Transverse colon (tissue), 4 donors: ENCODE measurements at places on chromosomes 6 and 20. TPM values are rescaled to one million over a fixed set of nuclear protein-coding genes. Genes with fewer than 3 reads are reported as not detected.

DNA sequence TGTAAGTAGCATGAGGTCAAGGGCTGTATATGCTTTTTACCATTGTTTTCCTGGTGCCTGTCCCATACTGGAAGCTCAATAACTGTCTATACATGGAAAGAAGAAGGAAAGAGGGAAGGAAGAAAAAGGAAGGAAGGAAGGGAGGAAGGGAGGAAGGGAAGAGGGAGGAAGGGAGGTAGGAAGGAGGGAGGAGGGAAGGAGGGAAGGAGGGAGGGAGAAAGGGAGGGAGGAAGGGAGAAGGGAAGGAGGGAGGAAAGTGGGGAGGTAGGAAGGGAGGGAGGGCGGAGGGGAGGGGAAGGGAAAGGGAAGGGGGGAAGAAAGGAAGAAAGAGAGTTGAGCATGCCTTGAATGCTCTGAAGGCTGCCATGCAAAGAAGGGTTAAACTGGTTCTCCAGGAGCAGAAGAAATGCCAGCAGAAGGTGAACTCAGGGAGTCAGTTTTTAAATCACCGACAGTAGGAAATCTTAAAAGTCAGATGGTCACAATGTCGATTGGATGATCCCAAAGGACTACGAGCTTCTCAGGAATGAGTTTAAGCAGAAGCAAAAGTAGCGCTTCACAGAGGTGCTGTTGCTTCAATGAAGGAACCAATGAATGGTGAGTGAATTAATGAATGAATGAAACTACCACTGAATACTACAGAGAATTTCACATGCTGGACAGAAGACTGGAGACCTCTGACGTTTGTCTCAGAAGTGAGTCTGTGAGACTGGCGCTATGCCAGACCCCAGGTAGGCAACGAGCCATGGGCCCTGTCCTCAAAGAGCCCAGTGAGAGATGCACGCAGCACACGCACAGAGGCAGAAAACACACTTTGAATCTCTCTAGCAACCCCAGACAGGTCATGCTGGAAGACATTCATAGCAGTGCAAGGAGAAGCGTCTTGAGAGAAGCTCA lies 117.6 kb downstream of the MRPL14 start:
- no peaks in the 10 kb centered on the region for H3K27me3 ChIP-seq
- H3K27ac ChIP-seq, result no peak overlapping the region
- H3K4me1 ChIP-seq, result no peaks in the 10 kb centered on the region
- H3K36me3 ChIP-seq, result no peaks in the 10 kb centered on the region

- no peak for DNase-seq
- no peak overlapping the region for H3K4me3 ChIP-seq
- H3K27ac ChIP-seq, result no peak overlapping the region
- H3K27me3 ChIP-seq, result no peaks in the 10 kb centered on the region
Measured at GRCh38 chr20:51416532-51417249, 125.8 kb downstream of the NFATC2 start.

DNA sequence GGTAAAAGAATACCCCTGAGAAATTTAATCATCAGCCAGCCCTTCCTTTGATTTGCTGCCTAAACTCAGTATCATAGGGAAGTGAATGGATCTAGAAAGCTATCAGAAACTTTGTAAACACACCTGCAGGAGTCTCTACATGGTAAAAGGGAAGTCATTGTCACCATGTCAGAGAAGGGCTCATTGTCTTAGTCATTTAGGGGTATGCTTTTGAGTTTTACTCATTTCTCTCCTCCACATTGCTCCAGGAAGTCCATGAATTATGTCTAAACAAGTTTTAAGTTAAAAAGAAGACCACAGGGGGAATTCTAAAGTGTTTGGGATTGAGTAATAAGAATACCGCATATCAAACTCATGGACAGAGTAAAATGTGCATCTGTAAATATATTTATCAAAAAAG lies 2.5 kb downstream of the SLC17A1 start:
- no peak overlapping the region for H3K4me3 ChIP-seq
- H3K27ac ChIP-seq, result no peak overlapping the region
- H3K36me3 ChIP-seq, result no peaks in the 10 kb centered on the region
- no peaks in the 10 kb centered on the region for H3K4me1 ChIP-seq

DNA sequence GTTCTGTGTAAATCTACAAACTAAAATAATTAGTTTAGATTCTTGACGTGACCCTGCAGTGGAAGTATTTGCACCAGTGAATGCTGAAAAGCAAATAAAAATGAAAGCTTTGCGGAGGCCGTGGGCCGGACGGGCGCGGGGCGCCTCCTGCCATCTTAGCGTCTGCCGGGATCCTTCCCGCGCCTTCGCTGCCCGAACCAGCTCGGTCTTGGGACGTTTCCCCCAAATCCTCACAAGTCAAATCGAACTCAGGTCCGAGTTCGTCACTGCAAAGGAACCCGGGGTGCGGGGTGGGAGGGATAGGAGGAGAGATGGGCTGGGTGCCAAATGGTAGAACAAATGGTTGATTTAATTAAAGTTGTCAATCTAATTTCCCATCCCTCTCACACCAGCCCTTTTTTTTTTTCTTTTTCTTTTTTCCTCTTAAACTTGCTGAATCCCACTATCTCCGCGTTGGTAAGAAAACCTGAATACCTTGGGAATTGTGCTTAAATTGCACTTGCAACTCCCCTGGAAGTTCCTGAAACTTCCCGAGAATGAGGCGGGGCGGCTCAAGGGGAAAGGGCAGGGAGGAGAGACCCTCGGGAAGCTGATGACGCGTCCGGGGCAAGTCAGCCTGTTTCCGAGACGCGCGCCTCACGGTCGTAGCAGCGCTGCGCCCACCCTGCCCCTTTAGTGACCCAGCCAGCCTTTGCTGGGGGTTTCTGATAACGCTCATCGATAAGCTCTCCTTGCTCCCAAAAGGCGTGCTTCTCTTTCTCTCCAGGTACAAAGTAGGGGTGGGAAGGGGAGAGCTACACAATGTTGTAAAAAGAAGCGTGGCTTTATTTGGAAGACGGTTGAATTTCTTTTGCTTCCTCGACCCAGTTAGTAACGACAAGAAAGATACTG lies 1.8 kb downstream of the GJA1 start:
- DNase-seq, result peak; percentile 14
- peak overlapping the region; percentile 53 for H3K27ac ChIP-seq
- H3K4me1 ChIP-seq, result peaks cover 14% of the 10 kb centered on the region
- peak overlapping the region; percentile 38 for H3K4me3 ChIP-seq
- H3K36me3 ChIP-seq, result no peaks in the 10 kb centered on the region

GRCh38 chr20:416950-417800 lies 9.1 kb downstream of the RBCK1 start:
- H3K4me3 ChIP-seq, result no peak overlapping the region
- no peaks in the 10 kb centered on the region for H3K27me3 ChIP-seq
- no peaks in the 10 kb centered on the region for H3K36me3 ChIP-seq
- no peak for DNase-seq

GRCh38 chr20:46963196-46963529 lies 68.5 kb downstream of the EYA2 start:
- no peak overlapping the region for H3K4me3 ChIP-seq
- no peaks in the 10 kb centered on the region for H3K4me1 ChIP-seq
- no peaks in the 10 kb centered on the region for H3K36me3 ChIP-seq
- no peaks in the 10 kb centered on the region for H3K27me3 ChIP-seq

Gene AVP
- total RNA-seq, result not detected

- no peak overlapping the region for H3K27ac ChIP-seq
- no peaks in the 10 kb centered on the region for H3K4me1 ChIP-seq
- DNase-seq, result no peak
- no peaks in the 10 kb centered on the region for H3K36me3 ChIP-seq
Measured at GRCh38 chr6:133396233-133396983, 155.3 kb downstream of the EYA4 start.

GRCh38 chr6:163416557-163417253 lies 2.2 kb downstream of the QKI start:
- peaks cover 11% of the 10 kb centered on the region for H3K4me1 ChIP-seq
- H3K4me3 ChIP-seq, result peak overlapping the region; percentile 57
- peak overlapping the region; percentile 95 for H3K27ac ChIP-seq
- peaks cover 76% of the 10 kb centered on the region for H3K27me3 ChIP-seq
- H3K36me3 ChIP-seq, result no peaks in the 10 kb centered on the region

Gene SAPCD1
- not detected for total RNA-seq

GRCh38 chr6:108942556-108943492 lies 94.6 kb downstream of the ARMC2 start:
- peaks cover 49% of the 10 kb centered on the region for H3K4me1 ChIP-seq
- H3K27me3 ChIP-seq, result no peaks in the 10 kb centered on the region
- H3K4me3 ChIP-seq, result no peak overlapping the region
- no peak for DNase-seq
- peak overlapping the region; percentile 86 for H3K27ac ChIP-seq

Gene BMP7
- total RNA-seq, result 1.5 TPM

Gene SRC
- 155 TPM for total RNA-seq

Gene RBM24
- not detected for total RNA-seq

GRCh38 chr6:112800916-112801315 lies 453.8 kb downstream of the RFPL4B start:
- H3K36me3 ChIP-seq, result no peaks in the 10 kb centered on the region
- DNase-seq, result no peak
- no peak overlapping the region for H3K4me3 ChIP-seq
- no peaks in the 10 kb centered on the region for H3K4me1 ChIP-seq
- H3K27ac ChIP-seq, result no peak overlapping the region

Gene SLC17A3
- not detected for total RNA-seq

DNA sequence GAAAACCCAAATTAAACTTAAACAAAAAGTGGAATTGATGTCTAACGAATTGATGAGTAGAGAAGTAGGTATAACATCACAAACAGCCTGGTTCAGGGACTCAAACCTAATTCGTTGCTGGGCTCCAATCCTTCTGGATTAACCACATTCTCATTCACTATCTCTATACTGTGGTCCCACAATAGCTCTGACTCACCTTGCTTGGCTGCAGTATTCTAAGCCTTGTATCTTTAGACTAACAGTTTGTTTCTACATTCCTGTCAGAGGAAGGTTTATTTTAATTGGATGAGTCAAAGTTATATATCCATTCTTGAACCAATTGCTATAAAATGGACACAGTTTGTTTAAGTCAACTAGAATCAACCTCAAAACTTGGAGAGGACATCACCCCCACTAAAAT lies 530.5 kb upstream of the PTCHD4 start:
- H3K27ac ChIP-seq, result no peak overlapping the region
- no peak overlapping the region for H3K4me3 ChIP-seq
- no peaks in the 10 kb centered on the region for H3K27me3 ChIP-seq
- no peaks in the 10 kb centered on the region for H3K36me3 ChIP-seq
- no peaks in the 10 kb centered on the region for H3K4me1 ChIP-seq

- no peaks in the 10 kb centered on the region for H3K27me3 ChIP-seq
- no peak overlapping the region for H3K4me3 ChIP-seq
- H3K27ac ChIP-seq, result peak overlapping the region; percentile 82
- no peak for DNase-seq
Measured at GRCh38 chr20:38144974-38145728, 19.9 kb downstream of the TGM2 start.

Gene NOX3
- total RNA-seq, result not detected

GRCh38 chr20:37342231-37343177 lies 3.4 kb upstream of the SRC start:
- no peak overlapping the region for H3K27ac ChIP-seq
- no peaks in the 10 kb centered on the region for H3K36me3 ChIP-seq
- H3K27me3 ChIP-seq, result no peaks in the 10 kb centered on the region
- no peak overlapping the region for H3K4me3 ChIP-seq
- H3K4me1 ChIP-seq, result peaks cover 5% of the 10 kb centered on the region

Gene SLC2A4RG
- total RNA-seq, result 26.3 TPM

GRCh38 chr6:39041072-39041471 lies 7.5 kb upstream of the GLP1R start:
- DNase-seq, result no peak
- no peaks in the 10 kb centered on the region for H3K36me3 ChIP-seq
- H3K27me3 ChIP-seq, result peaks cover 41% of the 10 kb centered on the region
- no peaks in the 10 kb centered on the region for H3K4me1 ChIP-seq
- H3K27ac ChIP-seq, result no peak overlapping the region

Gene PAQR8
- 27.1 TPM for total RNA-seq

DNA sequence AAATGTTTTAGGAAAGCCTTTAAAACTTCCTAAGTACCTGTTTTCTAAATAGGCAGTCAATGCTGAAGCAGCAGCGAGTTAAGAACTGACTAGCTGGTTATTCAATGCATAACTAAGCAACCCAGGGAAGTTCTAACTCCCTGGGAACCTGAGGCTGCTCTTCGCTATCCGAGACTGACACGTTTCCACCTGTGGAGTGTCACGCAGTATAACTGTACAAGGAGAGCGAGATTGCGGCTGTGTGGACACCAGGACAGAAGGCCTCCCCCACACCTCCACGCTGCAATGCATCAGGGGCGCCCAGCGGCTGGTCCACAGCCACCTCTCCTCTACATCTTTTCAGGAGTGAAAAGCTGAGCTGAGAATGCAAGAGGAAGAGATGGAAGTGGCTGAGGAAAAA lies 8.0 kb downstream of the PXDC1 start:
- peaks cover 16% of the 10 kb centered on the region for H3K4me1 ChIP-seq
- H3K27me3 ChIP-seq, result no peaks in the 10 kb centered on the region
- DNase-seq, result peak; percentile 5

DNA sequence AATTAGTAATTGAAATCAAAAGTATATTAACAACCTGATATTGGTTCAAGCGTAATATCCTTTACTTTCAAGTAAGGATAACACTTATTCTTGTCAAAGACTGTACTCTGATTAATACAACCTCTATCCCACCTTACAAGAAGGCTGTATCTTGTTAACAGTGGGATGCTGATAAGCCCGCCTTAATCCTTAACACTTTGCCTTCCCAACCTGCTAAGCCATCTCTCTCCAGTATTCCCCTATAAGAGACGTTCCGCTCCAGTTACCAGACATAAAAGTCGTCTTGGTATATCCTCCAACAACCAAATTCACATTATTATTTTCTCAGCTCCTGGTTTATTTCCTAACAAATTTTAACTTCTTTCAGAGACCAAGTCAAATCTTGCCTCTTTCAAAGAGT lies 2.0 kb downstream of the BTBD9 start:
- no peak overlapping the region for H3K27ac ChIP-seq
- H3K27me3 ChIP-seq, result no peaks in the 10 kb centered on the region
- H3K4me1 ChIP-seq, result peaks cover 45% of the 10 kb centered on the region
- no peak overlapping the region for H3K4me3 ChIP-seq

DNA sequence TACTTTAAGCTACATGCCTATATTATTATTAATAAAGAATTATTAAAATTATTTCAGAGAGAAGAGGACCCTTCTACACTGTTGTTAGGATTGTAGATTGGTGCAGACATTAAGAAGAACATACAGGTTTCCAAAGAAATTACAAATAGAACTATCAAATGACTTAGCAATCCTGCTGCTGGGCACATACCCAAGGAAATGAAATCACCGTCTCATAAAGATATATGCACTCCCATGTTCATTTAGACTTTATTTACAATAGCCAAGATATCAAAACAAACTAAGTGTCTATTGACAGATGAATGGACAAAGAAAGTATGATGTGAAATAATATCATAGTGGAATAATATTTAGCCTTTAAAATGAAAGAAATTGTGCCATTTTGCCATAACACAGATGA lies 687.7 kb upstream of the POU3F2 start:
- DNase-seq, result no peak
- H3K4me3 ChIP-seq, result no peak overlapping the region
- H3K36me3 ChIP-seq, result no peaks in the 10 kb centered on the region
- no peaks in the 10 kb centered on the region for H3K4me1 ChIP-seq
- H3K27ac ChIP-seq, result no peak overlapping the region

GRCh38 chr6:86683132-86683908 lies 254.0 kb upstream of the HTR1E start:
- H3K4me1 ChIP-seq, result no peaks in the 10 kb centered on the region
- no peaks in the 10 kb centered on the region for H3K27me3 ChIP-seq
- no peak for DNase-seq
- H3K27ac ChIP-seq, result no peak overlapping the region
- no peaks in the 10 kb centered on the region for H3K36me3 ChIP-seq

- no peaks in the 10 kb centered on the region for H3K36me3 ChIP-seq
- no peaks in the 10 kb centered on the region for H3K4me1 ChIP-seq
- DNase-seq, result no peak
- no peak overlapping the region for H3K4me3 ChIP-seq
- H3K27me3 ChIP-seq, result no peaks in the 10 kb centered on the region
Measured at GRCh38 chr6:157089258-157089657, 234.1 kb downstream of the TMEM242 start.

Gene FKBP1C
- not detected for total RNA-seq

Gene CAP2
- total RNA-seq, result 9.6 TPM
